ENCODE measurements at places on chromosomes 12 and 14.

- DNase-seq = no peak
Measured at GRCh38 chr12:45458238-45458637, 242.3 kb downstream of the ANO6 start.

GRCh38 chr14:54173802-54174201, 217.2 kb upstream of the BMP4 start:
- DNase-seq = no peak

GRCh38 chr14:87940894-87941293, 52.1 kb downstream of the GALC start:
- no peak for DNase-seq

GRCh38 chr12:57101892-57102695, 9.1 kb downstream of the STAT6 start:
- no peak for DNase-seq

GRCh38 chr14:100523843-100524169, 63.4 kb downstream of the BEGAIN start:
- no peak for DNase-seq

DNA sequence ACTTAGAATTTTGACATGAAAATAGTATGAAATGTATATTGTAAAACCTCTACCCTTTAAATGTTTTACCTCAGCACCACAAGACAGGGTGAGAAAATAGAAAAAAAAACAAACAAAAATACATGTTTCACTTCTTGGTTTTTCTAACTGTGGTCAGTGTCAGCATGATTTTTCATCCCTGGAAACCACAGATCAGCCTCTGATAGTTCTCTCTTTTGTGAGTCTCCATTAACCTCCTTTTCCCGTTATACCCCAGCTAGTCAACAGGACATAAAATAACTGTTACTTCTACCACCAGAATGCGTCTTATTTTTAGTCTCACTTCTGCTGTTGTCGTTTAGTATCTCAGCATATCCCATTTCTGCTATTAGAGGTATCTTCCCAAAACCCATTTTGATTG, 48.3 kb upstream of the KCNMB4 start:
- no peak for DNase-seq

- no peak for DNase-seq
Measured at GRCh38 chr14:63632932-63633514, 8.6 kb downstream of the WDR89 start.

GRCh38 chr12:54257332-54257731, 22.6 kb downstream of the CBX5 start:
- DNase-seq = no peak

DNA sequence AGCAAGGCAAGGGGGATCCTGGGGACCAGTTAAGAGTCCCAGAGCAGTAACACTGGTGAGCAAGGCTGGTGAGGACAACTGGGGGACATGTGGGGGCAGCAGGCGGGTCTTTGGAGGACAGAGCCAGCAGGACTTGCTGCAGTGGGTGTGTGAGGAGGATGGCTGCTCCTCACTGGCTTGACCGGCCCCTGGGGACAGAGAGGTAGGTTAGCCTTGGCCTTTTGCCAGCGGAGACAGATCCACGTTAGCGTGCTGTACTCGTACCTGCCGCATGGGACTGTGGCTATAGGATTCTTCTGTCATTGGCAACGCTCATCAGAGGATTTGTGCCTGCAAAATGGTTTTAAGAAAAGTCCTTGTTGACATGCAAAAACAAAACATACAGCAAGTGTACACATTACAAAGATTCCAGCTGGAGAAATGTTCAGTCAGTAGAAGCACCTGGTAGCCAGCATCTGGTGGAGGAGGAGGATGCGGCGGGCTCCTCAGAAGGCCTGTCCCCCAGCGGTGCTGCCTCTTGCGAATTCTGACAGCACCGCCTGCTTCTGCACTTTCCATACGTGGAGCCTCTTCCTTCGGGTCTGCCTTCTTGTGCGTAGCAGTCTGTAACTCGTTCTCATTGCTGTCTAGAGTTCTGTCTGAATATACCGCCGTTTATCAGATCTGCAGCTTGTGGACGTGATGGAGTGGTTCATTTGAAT, 91.3 kb downstream of the EP400 start:
- no peak for DNase-seq

DNA sequence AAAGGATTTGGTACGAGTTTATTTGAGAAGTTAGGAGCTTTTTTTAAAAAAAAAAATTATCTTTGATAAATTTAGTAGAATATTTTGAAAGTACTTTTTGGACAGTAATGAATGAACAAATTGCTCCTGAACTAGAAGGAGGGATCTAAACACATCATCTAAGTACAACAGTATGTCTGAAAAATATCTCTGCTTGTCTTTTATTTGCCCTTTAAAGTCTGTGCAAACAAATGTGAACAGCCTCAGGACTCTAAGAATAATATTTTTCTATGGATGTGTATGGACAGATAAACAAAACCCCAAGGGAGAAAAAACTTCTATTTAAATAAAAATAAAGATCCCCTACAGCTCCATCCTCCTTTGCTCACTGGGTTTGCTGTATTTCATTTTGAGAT, 19.5 kb downstream of the FBXL14 start:
- no peak for DNase-seq

- no peak for DNase-seq
Measured at GRCh38 chr14:75823334-75823733, 158.5 kb downstream of the TGFB3 start.

DNA sequence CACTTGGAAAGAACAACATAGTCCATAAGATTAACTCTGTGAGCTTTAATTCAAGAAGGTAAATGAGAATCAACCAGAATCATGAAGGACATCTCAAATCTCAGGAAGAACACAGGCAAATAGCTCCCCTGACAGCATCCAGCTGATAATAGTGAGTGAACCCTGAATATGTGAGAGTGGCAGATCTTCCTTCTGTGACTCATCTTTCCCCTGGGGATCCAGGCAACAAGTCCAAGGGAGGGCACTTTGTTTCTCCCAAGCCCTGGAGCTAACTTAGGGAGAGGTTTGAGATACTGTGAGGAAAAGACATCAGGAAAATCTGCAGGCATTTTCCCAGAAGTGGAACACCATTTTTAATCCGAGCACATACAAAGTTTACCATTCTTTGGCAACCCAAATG, 763.9 kb upstream of the MGAT4C start:
- no peak for DNase-seq

DNA sequence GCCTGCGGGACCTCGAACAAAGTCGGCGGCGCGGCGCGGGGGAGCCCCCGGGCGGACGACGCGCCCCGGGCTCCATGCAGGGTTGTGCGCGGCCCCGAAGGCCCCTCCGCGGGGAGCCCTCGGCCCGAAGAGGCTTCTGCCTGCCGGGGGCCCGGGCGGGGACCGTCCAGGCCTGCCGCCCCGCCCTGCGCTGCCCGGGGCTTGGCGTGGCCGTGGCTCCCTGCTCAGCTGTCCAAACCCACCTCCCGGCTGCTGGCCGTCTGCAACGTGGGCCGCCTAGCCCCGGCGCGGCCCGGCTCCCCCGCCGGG, 670 bp downstream of the DYRK2 start:
- no peak for DNase-seq

DNA sequence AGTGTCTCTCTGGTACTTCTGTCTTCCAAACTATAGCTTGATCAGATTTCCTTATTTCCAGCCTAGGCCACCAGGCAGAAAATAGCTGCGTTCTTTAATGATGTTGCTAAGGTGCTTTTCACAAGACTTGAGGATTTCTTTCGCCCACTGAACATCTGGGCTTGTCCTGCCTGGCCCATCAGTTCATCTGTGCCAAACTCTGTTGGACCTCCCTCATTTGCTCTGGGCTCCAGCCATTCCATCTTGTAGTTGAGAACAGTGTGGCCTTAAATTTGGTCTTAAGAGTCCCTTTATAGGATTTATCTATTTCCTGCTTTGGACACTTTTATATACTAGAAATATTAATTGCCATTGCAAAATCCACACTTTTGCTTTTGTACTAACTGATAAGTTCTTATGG, 109.6 kb downstream of the TTLL5 start:
- no peak for DNase-seq

GRCh38 chr12:105382771-105383622, 52.5 kb downstream of the C12orf75 start:
- no peak for DNase-seq

DNA sequence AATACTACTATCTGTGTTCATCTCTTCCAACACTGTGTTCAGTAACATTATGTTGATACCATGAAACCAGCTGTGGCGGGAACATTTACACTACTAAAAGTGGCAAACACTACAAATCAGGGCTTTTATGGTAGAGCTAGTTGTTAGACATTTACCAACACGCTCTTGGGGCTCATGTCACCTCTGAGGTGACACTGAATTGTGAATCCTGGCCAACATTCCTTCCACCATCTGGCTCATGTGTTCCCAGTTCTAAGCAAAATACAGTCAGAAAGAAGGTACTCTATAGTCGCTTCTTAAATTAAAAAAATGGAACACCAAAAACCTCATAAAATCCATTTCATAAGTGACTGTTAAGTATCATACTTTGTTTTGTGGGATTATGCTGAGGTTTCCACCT, 436.6 kb downstream of the FUT8 start:
- no peak for DNase-seq

- DNase-seq = no peak
Measured at GRCh38 chr14:25090716-25091454, 40.9 kb upstream of the STXBP6 start.

- no peak for DNase-seq
Measured at GRCh38 chr12:110661337-110661972, 27.5 kb downstream of the HVCN1 start.

- DNase-seq = no peak
Measured at GRCh38 chr12:22480016-22480415, 64.3 kb downstream of the C2CD5 start.

Data from hypothalamus (tissue), 51 donors.